ENCODE measurements at places on chromosomes 11 and 22. TPM values are rescaled to one million over a fixed set of nuclear protein-coding genes. Genes with fewer than 3 reads are reported as not detected.

The PYGM gene
- total RNA-seq: 13.9 TPM

DNA sequence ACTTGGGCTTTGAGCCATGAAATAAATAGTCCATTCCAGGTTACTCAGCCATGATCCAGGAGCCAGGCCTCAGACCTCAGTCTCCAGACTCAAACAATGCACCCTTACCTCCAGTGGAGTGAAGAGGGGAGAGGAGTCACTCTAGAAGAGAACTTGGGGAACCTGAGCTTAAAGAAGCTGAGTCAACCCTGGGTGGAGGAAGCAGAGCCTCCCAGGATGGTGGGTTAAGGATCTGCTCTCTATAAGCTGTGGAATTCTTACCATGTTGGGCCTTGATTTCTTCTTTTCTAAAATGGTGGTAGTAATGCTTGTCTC is 113.2 kb downstream of the NECTIN1 start:
- DNase-seq: no peak

The KCTD14 gene
- 0.96 TPM for total RNA-seq

DNA sequence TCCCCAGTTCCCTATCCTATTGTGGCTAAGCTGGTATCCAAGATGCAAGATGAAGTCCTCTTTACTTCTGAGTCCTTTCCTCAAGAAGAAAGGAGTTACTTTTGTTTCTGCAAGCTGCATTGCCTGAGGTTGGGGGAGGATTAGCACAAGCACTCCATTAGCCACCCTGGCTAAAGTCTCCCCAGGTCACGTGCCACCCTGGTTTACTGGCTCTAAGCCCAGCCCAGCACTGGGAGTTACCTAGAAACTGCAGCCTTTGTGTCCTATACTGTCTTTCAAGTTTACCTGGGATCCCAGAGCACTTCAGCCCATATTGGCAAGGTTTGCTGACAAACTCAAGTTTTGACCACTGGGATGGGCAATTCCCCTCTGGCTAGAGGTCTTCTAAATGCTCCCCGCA is 78.4 kb upstream of the DBX1 start:
- DNase-seq: no peak

Measured in ascending aorta (tissue), 2 donors.